GM04503 (cell line): ENCODE measurements at places on chromosomes 2 and 18.

DNA sequence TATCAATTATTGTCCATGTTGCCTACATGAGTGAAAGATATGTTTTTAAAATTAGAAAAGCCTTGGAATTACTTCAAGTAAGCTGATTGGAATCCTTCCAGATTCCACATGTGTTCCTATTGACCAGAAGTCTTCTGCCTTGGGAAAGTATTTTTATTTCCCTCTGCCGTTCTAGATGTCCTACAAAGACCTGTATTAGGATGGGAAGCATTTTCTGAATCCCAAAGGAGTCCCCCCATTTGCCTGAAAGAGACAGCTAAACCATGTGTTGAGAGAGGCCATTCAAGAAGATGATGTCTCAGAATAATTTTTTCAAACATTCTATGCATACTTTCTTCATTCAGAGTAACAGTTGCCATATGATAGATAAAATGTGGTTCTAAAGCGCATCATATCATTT, 19.0 kb upstream of the MYO1B start:
- no peak for DNase-seq

- no peak for DNase-seq
These were observed 27.9 kb downstream of the XDH start for GRCh38 chr2:31386648-31387047.

- DNase-seq, result no peak
These were observed 3.3 kb downstream of the PAX3 start for GRCh38 chr2:222295368-222296062.

GRCh38 chr2:143856978-143857377, 662.9 kb downstream of the ZEB2 start:
- DNase-seq, result no peak

DNA sequence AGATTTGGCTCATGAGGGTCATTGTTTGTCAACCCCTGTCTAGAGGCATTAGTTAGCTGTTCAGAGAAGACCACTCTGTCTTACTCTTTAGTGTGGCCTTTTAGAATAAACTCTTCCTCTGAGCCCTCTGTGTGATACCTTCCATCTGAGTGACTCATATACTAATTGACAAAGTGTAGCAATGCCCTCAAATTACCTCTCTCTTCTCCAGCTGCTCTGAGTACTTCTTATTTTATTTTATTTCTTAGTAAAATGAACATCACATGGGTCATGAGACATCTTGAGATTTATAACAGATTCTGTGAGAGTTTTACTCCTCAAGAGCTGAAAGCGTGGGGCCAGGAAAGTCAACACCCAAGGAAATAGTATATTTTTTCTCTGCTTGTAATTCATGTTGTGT, 67.4 kb downstream of the KCTD18 start:
- peak; percentile 55 for DNase-seq

- DNase-seq, result no peak
These were observed 74.2 kb downstream of the LPIN1 start for GRCh38 chr2:11820650-11821049.

DNA sequence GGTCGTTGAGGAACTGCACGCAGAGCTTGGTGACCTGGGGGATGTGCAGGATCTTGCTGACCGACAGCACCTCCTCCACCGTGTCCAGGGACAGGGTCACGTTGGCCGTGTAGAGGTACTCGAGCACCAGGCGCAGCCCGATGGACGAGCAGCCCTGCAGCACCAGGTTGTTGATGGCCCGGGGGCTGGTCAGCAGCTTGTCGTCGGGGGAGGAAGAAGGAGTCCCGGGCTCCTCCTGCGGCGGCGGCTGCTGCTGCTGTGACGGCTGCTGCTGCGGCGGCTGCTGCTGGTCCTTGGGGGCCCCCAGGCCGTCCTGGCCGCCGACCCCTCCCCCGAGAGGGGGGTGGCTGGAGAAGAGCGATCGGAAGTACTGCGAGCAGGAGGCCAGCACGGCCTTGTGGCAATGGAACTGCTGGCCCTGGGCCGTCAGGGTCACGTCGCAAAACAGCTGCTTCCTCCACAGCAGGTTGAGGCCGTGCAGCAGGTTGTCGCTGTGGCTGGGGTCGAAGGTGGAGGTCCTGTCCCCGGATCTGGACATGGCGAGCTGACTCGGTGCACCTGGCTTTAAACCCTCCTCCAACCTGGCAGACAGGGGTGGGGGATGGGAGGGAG, 2.7 kb downstream of the KLHL14 start:
- DNase-seq, result no peak

DNA sequence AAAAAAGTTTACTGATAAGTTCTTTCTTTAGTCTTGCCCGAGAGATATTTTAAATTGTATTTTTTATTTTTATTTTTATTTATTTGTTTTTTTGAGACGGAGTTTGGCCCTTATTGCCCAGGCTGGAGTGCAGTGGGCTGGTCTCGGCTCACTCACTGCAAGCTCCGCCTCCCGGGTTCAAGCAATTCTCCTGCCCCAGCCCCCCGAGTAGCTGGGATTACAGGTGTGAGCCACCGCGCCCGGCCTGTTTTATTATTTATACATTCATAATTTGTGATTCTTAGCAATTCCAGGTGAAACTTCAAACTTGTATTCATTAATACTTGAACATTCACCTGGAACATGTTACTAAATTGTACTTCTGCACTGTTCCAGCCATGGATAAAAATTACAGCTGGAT, 2.9 kb downstream of the CREB1 start:
- DNase-seq, result no peak

GRCh38 chr2:111162718-111163331, 42.1 kb downstream of the BCL2L11 start:
- DNase-seq, result no peak

DNA sequence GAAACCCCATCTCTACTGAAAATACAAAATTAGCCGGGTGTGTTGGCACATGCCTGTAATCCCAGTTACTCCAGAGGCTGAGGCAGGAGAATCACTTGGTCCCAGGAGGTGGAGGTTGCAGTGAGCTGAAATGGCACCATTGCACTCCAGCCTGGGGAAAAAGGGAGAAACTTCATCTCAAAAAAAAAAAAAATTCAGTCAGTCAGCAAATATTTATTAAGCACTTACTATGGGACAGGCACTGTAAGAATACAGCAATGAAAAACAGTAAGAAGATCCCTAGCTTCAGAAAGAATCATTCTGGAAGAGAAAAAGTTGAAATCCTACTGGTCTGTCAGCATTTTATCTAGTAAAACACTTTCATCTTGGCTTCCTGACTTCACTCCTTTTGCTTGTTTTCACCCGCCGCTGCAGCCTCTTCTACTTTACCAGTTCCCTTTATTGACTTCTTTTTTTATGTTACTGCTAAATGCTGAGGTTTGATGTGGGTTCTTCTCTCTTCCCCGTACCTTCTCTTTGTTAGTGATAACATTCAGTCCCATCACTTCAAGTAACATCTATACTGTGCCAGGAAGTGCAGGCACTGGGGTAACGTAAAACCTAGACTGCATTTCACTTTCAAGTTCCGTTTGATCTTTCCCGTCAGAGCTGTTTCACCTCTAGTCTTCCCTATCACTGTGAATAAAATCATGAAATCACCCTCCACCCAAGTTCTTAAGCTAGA, 10.8 kb upstream of the TAF4B start:
- no peak for DNase-seq
